AG04450 (cell line): ENCODE measurements at places on chromosomes 6 and 20. TPM values are rescaled to one million over a fixed set of nuclear protein-coding genes. Genes with fewer than 3 reads are reported as not detected.

CAGE1 gene
- not detected in 2 replicates for polyA plus RNA-seq

DSN1 gene
- 6.0 and 8.7 TPM in 2 replicates for polyA plus RNA-seq

SYTL3 gene
- polyA plus RNA-seq = 1.6 TPM in 2 replicates

MCHR2 gene
- not detected in 2 replicates for polyA plus RNA-seq

THBS2 gene
- 90.8 and 95.8 TPM in 2 replicates for polyA plus RNA-seq

TSPO2 gene
- polyA plus RNA-seq = not detected in 2 replicates

OOEP gene
- not detected in 2 replicates for polyA plus RNA-seq

LAMA2 gene
- polyA plus RNA-seq = 33.0 TPM in 2 replicates

ADGRB3 gene
- polyA plus RNA-seq = not detected in 2 replicates

RGS17 gene
- polyA plus RNA-seq = 8.9 and 12.2 TPM in 2 replicates
